ENCODE measurements at places on chromosomes 11 and 22.

DNA sequence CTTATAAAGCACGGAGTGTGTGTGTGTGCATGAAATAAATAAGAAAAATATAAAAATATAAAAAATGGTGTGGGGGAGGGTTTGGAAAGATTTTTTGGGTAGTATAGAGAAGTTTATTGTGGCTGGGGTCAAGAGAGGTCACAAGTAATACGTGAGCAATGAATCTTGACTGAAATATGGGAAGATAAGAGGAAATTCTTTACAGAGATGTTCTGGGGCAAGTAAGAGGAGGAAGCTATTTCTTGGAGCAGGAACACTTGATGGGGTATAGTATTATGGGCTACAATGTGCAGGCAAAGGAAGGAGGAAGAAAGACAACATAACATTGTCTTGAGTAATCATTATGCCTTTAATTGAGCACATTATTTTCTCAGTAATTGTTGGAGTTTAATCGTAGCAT is 2.1 kb downstream of the HBD start:
- no peak for DNase-seq

GRCh38 chr11:34174412-34175041 is 69.1 kb downstream of the NAT10 start:
- DNase-seq = peak; percentile 66

DNA sequence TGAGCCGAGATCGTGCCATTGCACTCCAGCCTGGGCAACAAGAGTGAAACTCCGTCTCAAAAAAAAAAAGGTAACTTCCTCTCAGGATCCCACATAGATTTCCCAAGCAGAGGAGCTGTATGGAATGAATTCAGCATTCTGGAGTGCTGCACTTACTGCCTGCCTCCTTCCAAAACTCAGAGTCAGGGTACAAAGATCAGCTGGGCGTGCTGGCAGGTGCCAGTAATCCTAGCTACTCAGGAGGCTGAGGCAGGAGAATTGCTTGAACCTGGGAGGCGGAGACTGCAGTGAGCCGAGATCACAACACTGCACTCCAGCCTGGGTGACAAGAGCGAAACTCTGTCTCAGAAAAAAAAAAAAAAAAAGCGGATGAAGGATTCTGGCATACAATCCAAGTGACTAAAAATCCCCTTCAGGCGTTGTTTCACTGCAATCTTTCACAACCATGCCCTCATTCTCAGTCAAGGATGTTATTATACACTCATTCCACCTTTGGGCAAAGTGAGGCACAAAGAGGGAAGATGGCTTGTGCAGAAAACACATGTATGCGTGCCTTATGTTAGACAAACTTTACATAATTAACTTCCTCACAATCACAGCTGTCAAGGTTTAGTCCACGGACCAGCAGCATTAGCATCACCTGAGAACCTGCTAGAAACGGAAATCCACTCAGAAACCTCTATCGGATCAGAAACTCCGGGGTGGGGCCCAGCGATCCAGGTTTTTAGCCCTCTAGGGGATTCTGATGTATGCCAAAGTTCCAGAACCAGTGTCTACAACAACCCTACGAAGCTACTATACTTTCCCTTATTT is 1.1 kb upstream of the NOL12 start:
- no peak for DNase-seq

DNA sequence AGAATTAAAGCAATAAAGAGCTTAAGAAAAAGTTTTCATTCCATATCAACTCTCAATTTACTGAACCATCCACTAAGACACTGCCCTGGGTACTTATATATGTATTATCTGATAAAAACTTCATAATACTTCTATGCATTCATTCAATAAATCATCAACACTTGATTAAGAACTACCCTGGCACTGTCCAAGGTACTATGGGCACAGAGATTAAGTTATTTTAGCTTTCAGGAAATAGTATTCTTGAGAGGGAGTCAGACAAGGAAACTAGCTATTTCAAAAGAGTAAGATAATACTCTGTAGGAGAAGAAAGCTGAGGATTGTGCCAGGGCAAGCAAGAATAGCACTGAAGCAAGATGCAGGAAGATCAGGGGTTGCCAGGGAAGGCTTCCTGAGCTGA is 640.8 kb downstream of the FAM181B start:
- DNase-seq = no peak

GRCh38 chr11:104011044-104011443 is 25.4 kb upstream of the DDI1 start:
- DNase-seq = no peak

DNA sequence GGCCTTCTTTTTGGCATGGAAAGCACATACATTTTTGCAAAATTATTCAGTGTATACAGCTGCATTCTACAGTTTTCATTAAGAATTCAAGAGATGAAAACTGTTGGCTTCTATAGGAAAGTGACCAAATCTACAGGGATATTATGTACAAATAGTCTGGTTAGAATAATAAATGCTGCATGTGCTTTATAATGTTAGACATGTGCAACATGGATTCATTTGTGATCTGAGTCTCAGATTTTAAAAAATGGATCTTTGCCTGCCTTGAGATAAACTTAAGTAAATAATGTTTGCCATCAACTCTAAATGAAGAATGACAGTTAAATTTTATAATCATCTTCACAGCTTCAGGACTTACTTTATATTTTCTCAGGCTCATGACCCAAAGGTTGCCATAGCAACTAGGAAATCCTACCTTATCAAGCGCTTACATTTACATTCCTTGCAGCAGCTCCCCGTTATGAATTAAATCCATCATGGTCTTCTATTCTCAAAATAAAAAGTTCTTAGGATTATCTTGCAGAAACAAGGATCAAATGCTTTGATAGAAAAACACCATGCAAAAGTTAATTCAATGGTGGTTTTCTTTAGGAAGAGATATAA is 200.2 kb downstream of the CADM1 start:
- DNase-seq = no peak

DNA sequence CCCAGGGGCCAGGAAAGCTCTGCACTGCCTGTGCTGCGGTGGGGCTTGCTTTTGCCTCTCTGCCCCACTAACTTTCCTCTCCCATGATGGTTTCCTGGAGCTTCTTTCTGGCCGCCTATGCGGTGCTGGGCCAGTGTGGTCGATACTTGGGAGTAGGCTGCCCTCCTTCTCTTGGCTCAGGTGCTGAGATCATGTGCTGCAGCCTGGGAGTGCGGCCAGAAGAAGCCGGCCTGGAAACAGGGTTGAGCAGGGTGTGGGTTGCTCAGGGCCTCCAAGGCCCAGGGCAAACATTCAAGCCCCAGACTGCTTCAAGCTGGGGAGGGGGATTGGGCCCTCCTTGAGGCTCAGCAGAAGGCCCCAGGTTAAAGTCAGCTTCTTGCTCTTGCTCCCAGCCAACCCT is 125.0 kb downstream of the NTM start:
- DNase-seq = no peak

- no peak for DNase-seq
Measured at GRCh38 chr11:77191429-77191822, 63.4 kb downstream of the MYO7A start.

Measured in Caki2 (cell line).